ENCODE measurements at places on chromosomes 7 and 10. TPM values are rescaled to one million over a fixed set of nuclear protein-coding genes. Genes with fewer than 3 reads are reported as not detected.

Gene ZNF32
- total RNA-seq = 21.4 TPM

Gene CRTAC1
- not detected for total RNA-seq

Gene CPED1
- total RNA-seq = 96.8 TPM

DNA sequence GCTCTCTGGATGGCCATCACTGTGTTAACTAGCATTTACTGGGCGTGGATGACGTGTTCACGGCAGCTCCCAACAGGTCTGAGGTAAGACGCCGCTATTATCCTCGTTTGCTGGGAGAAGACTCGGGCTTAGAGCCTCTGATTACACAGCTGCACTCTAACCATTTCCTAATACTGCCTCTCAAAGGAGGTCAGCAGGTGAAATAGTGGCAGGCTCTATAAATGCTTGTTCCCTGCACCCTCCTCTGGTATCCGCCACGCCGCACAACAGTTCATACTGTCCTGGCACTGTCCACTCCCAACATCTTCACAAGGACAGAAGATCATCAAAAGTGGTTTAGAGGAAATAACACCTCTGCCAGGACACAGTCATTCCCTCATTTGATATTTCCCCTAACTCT, 28.3 kb downstream of the HIPK2 start:
- DNase-seq = no peak
- no peak overlapping the region for H3K4me3 ChIP-seq
- peaks cover 28% of the 10 kb centered on the region for H3K36me3 ChIP-seq

DNA sequence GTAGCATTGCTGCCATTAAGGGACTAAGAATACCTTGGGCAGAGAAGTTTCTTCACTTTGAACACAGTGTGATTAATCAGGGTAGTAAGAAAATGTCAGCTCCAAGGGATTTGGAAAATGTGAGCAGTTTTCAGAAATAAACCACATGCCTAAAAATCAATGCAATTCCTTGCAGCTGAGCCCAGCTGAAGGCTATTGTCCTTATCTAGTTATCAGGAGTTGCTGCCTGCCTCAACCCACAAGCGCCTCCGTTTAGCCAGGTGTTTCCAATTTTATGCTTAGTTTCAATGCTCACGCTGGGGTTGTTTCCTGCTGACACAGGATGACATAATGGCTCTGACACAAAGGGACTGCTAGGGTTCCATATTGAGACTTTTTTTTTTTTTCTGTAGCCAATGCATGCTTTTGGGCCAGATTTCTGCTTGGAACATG, 132.3 kb upstream of the ANK3 start:
- H3K27me3 ChIP-seq = peaks cover 1% of the 10 kb centered on the region
- no peak overlapping the region for H3K4me3 ChIP-seq
- H3K4me1 ChIP-seq = no peaks in the 10 kb centered on the region
- no peaks in the 10 kb centered on the region for H3K36me3 ChIP-seq

GRCh38 chr10:83723080-83723479, 416.2 kb upstream of the GHITM start:
- no peaks in the 10 kb centered on the region for H3K4me1 ChIP-seq
- H3K36me3 ChIP-seq = no peaks in the 10 kb centered on the region
- no peaks in the 10 kb centered on the region for H3K27me3 ChIP-seq

DNA sequence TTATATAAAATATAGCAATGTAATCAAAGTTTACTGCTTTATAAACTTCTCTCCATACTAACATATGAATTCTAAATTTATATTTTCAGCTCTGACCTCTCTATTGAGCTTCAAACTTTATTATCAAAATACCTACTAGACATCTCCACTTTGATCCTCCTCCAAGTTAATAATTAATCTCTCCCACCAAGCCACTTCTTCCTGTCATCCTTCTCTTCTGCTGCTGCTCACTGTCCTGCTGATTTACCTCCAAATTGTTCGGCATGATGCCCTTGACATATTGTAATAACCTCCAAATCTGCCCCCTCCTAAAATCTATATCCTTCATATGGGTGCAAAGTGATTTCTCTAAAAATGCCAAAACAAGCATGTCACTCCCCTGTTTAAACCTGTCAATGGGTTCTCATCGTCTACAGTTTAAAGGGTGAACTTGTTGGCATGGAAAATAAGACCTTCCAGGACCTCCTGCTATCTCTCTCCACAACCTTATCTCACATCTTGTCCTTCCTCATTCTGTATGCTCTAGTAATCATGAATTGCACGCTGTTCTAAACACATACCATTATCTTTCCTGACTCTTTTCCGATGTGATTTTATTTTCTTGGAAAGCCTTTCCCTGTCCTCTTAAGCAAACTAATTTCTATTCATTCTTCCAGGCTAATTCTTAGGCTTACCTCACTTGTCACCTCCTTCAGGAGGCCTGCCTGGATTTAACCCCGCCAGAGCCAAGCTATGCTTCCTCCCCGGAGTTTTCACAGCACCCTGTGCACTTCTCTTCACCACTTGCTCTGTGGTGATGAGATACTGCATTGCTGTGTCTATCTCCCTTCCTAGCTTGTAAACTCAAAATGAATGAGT, 52.1 kb upstream of the STK17A start:
- no peak overlapping the region for H3K27ac ChIP-seq
- no peaks in the 10 kb centered on the region for H3K36me3 ChIP-seq
- DNase-seq = no peak
- H3K27me3 ChIP-seq = peaks cover 40% of the 10 kb centered on the region

DNA sequence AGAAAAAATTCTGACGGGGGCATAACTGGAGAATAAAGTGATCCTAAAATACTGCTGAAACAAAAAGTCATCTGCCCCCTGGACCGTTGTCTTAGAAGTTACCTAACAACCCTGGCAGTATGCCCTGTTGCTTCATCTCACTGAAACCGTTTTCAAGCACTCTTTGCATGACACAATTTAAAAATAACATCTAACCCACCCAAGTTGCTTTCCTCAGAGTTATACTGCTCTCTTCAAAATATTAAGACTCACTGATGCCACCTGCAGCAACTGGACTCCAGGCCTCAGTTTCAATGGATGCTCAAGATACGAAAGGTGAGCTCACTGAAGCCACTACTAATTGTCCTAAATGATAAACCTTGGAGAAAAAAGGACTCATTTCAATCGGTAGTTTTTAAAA, 57.4 kb downstream of the CDK6 start:
- no peak overlapping the region for H3K27ac ChIP-seq
- H3K27me3 ChIP-seq = no peaks in the 10 kb centered on the region
- peak; percentile 85 for DNase-seq
- no peaks in the 10 kb centered on the region for H3K36me3 ChIP-seq
- peaks cover 15% of the 10 kb centered on the region for H3K4me1 ChIP-seq
- no peak overlapping the region for H3K4me3 ChIP-seq

DNA sequence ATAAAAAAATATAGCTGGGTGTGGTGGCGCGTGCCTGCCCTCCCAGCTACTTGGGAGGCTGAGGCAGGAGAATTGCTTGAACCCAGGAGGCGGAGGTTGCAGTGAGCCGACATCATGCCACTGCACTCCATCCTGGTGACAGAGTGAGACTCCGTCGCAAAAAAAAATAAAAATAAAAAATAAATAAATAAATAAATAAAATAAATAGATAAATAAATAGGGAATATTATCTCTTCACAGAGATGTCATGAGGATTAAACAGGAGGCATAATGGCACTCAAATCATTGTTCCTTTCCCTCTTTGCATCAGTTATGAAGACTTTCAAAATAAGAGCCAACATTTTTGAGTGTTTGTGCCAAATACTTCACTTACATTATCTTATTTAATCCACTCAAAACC, 32.0 kb upstream of the BMPR1A start:
- no peaks in the 10 kb centered on the region for H3K4me1 ChIP-seq

GRCh38 chr7:156139633-156140032, 327.4 kb upstream of the SHH start:
- no peak for DNase-seq
- H3K4me1 ChIP-seq = no peaks in the 10 kb centered on the region
- H3K27ac ChIP-seq = no peak overlapping the region
- no peak overlapping the region for H3K4me3 ChIP-seq
- H3K27me3 ChIP-seq = no peaks in the 10 kb centered on the region

- H3K27ac ChIP-seq = no peak overlapping the region
- no peak for DNase-seq
- H3K4me1 ChIP-seq = no peaks in the 10 kb centered on the region
- no peak overlapping the region for H3K4me3 ChIP-seq
- H3K27me3 ChIP-seq = peaks cover 28% of the 10 kb centered on the region
Measured at GRCh38 chr10:118981946-118982345, 47.6 kb upstream of the NANOS1 start.

Measured in IMR-90 (cell line).